ENCODE measurements at places on chromosomes 5 and 9.

GRCh38 chr5:160352308-160352707 is 18.1 kb downstream of the C1QTNF2 start:
- no peak for DNase-seq

DNA sequence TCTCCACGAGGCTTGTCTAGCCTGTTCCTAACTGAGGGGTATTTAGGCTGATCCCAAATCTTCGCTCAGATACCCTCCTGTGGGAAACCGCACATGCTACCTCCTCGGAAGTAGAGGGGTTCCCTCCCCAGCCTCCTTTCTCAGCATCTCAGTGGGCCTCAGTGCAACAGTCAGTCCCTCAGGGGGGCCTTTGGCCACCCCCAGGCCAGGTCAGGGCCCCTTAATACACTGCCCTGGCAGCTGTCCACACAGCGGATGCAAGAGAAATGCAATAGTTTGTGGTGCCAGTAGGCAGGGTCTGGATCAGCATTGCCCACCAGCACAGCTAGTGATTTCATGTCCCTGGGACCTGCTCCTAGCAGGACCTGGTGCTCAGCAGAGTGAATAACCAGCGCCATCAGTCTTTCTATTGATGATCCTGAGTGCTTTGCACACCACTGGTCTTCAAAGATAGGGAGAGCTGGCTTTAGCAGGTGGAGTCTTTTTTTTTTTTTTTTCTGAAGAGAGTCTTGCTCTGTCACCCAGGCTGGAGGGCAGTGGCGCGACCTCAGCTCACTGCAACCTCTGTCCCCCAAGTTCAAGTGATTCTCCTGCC is 7.5 kb downstream of the PLPP7 start:
- DNase-seq, result no peak

- no peak for DNase-seq
Measured at GRCh38 chr5:43168175-43168574, 23.9 kb upstream of the NIM1K start.

- DNase-seq, result no peak
Measured at GRCh38 chr5:104472811-104473210, 910.2 kb upstream of the NUDT12 start.

DNA sequence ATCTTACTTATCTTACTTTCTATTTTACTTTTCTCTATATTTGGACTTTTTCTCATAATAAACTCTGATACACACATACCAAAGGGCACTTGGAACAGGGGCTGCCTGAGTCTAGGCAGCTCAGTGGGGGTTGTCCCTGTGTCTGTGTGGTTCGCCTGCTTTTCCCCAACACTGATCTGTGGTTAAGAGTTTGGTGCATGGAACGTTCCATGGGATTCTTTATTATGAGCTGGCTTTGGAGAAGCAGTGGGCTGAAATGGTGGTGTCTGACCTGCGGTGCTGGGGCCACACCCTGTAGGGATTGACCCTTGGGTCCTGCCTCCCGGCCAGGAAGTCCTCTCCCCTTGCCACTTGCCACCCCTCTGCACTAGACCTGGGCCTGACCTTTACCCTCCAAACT is 47.4 kb downstream of the ANKRD33B start:
- DNase-seq, result no peak

- no peak for DNase-seq
Measured at GRCh38 chr9:114916481-114916880, 13.9 kb downstream of the TNFSF8 start.

DNA sequence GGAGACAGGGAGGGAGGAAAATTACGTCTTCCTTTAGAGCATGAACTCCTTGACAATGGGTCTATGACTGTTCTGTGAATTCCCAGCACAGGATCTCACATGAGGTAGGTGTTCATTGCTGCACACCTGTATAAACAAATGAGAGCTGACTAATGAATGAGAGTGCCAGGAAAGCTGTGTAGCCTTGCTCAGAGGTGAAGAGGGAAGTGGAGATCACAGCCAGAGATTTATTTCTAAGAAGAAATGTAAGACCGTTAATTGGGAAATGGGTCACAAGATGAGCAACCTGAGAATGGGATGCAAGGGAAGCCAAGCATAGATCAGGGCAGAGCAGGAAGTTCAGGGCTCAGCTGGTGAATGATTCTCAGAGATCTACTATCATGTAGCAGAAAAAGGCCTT is 295.1 kb downstream of the CDK5RAP2 start:
- DNase-seq, result no peak

DNA sequence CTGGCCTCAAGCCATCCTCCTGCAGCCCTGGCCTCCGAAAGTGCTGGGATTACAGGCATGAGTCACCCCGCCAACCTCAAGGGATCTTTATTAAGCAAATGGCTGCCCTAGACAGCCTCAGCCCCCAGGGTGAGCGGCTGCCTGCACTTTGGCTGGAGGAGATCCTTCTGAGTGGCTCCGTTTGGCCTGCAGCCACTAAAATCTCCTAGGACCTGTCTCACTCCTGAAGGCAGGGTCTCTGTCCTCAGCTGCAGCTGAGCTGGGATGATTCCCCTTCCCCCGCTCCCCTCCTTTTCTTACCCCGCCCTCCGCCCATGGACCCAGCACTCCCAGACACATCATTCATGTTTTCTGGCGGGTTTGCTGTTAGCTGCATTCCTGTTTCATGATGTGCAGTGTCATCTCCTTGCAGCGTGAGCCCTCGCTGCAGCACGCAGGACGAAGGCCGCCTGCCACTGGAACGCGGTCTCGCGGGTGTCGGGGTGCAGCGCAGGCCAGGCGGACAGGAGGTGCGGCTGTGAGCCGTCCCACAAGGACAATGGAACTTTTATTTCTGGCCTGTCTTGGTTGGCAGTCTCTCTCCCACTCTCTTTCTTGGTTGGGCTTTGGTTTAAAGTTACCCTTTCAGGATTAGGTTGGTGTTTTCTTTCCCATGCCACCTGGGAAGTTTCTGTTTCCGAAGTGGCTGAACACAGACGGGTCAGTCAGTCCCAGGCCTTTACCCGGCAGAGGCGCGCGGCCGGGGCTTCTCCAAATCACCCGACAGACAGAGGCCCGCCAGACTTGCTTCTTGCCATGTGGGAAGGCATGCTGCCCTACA is 137.1 kb downstream of the FOXD1 start:
- DNase-seq, result peak; percentile 34

DNA sequence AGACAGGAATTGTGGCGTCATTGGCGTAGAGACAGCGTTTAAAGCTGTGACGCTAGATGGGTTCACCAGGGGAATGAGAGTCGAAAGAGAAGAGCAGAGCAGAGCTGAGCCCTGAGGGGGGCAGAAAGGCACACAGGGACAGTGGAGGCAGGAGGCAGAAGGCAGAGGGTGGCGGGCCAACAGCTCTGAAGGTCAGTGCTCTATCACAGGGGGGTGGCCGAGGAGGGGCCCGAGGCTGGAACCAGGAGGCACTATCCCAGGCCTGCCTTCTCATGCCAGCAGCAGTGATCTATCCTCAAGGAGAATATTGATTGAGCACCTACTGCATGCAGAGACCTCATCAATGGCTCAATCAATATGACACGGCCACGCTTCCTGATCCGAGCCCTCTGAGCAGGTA is 132.4 kb downstream of the KCNIP1 start:
- DNase-seq, result no peak

DNA sequence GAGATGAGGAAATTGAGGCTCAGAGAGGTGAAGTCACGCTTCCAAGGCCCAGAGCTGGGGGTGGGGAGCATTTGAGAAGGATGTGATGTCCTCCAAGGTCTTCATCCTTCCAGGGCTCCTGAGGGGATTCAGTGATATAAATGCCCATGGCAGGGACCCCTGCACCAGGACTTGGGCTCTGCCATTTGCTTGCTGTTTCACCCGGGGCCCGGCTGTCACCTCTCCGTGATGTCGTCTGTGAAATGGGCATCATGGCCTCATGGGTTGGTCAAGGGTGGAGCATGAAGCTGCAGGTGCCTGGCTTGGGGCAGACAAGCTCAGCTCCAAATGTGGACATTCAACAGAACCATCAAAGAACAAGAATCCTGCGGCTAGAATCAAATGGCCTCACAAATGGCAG is 253.1 kb downstream of the PBX3 start:
- DNase-seq, result no peak
